ENCODE measurements at places on chromosomes 1 and 21. TPM values are rescaled to one million over a fixed set of nuclear protein-coding genes. Genes with fewer than 3 reads are reported as not detected.

The GREM2 gene
- 0.45 TPM for polyA plus RNA-seq

GRCh38 chr1:2208309-2209239, 14.0 kb upstream of the FAAP20 start:
- DNase-seq = peak; percentile 76

The PRR9 gene
- not detected for polyA plus RNA-seq

GRCh38 chr1:192635939-192636338, at the start of gene RGS13:
Gene RGS13, plus strand, starts transcription at chr1:192636147. Its CDS starts 8,188 bp downstream, at chr1:192644335.
- no peak for DNase-seq

- no peak for DNase-seq
These were observed 2.3 kb downstream of the H3-3A start for GRCh38 chr1:226064816-226065248.

- peak; percentile 94 for DNase-seq
These were observed 429 bp downstream of the SRRM1 start for GRCh38 chr1:24643363-24644099.

GRCh38 chr1:111441573-111442192, 7.4 kb downstream of the WDR77 start:
- peak; percentile 79 for DNase-seq

DNA sequence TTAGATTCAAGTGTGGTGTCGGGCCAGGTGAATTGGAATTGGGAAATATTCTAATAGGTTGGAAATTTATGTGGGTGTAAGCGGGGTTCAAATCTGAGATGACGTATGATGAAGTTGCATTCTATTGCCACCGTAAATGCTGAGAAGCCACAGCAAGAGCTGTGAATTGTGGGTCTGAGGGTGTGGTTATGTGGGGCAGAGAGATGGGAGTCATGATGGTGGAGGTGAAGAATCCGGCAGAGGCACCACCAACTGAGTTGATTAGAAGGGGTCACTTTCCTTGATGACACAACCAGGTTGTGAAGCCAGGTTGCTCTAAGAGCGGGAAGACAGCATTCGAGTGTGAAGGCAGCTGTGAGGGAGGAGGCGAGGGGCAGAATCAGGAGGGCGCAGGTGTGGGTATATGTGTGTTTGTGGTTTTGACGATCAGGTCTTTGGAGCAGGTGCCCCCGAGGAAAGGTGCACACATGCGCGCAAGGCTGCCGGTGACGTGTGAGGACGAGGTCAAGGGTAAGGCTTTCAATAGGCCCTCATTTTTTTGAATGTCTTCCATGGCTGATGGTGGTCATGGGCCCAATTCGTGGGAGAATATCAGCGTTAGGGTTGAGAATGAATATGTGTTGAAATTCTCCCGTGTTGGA, 18.7 kb downstream of the LRRC3 start:
- DNase-seq = no peak

DNA sequence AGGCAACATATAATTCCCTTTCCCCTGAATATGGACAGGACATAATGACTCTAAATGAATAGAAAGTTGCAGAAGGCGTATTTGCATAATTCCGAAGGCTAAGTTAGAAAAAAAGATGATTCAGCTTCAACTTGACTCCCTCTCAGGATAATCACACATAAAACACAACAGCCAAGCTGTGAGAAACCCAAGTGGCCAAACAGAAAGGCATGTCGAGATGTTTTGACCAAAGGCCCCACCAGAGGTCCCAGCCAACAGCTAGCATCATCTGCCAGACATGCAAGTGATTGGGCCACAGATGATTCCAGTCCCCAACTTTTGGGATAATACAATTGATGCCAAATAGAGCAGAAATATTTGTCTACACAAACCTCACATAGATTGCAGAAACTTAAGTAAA, 444.9 kb downstream of the LTN1 start:
- no peak for DNase-seq

DNA sequence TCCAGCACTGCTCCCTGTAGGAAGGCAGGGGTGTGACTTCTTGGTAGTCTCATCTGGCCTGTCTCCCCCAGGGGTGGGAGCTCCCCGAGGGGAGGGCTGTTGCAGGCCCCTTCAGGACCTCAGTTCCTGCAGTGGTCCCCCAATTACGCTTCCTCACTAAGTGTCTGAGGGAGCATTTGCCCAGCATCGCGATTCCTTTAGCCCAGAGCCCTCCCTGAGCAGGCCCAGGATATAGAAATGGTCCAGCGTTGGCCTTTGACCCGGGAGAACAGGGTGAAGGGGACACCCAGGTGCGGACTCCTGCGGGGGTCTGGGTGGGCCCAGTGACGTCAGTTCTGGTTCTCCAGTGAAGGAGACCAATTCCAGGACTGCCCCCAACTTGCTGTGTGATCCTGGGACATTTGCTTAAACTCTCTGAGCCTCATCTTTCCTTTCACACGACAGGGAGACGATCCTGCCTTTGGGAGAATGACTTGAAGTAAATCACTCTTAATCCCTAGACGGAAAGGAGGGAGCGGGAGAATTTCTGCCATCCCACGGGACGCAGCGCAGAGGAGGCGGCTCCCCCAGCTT, 32.6 kb upstream of the BTG2 start:
- peak; percentile 82 for DNase-seq

- DNase-seq = no peak
These were observed 17.0 kb upstream of the RAVER2 start for GRCh38 chr1:64727861-64728260.

- no peak for DNase-seq
These were observed 26.7 kb downstream of the ATG4C start for GRCh38 chr1:62810420-62811274.

GRCh38 chr21:36297938-36298572, 21.9 kb upstream of the MORC3 start:
- DNase-seq = peak; percentile 85

The FCRL4 gene
- polyA plus RNA-seq = 6.0 TPM

- DNase-seq = no peak
These were observed 17.0 kb upstream of the OLFML2B start for GRCh38 chr1:162040657-162041056.
